ENCODE measurements at places on chromosomes 4 and X. TPM values are rescaled to one million over a fixed set of nuclear protein-coding genes. Genes with fewer than 3 reads are reported as not detected.
A peak's percentile ranks its signal among the peaks of the same experiment; 100 is the strongest.

Gene FAM47A
- total RNA-seq = not detected

Gene CCDC160
- 2.0 TPM for total RNA-seq

Gene TMEM154
- under 0.01 TPM for total RNA-seq

GRCh38 chrX:2608638-2609430 is 82.3 kb upstream of the CD99 start:
- DNase-seq = peak; percentile 75

Gene GPM6B
- 380 TPM for total RNA-seq

Measured in frontal cortex (tissue), 4 donors.